ENCODE measurements at places on chromosomes 6 and 20. TPM values are rescaled to one million over a fixed set of nuclear protein-coding genes. Genes with fewer than 3 reads are reported as not detected.

C2 gene
- 1.3 TPM for total RNA-seq

SEMG1 gene
- not detected for total RNA-seq

GATA5 gene
- not detected for total RNA-seq

SALL4 gene
- total RNA-seq, result 0.97 TPM

CLPSL1 gene
- total RNA-seq, result not detected

PSORS1C2 gene
- total RNA-seq, result not detected

KHDC1 gene
- total RNA-seq, result 3.9 TPM

PRR18 gene
- total RNA-seq, result not detected
